ENCODE measurements at places on chromosomes 5 and 9.

DNA sequence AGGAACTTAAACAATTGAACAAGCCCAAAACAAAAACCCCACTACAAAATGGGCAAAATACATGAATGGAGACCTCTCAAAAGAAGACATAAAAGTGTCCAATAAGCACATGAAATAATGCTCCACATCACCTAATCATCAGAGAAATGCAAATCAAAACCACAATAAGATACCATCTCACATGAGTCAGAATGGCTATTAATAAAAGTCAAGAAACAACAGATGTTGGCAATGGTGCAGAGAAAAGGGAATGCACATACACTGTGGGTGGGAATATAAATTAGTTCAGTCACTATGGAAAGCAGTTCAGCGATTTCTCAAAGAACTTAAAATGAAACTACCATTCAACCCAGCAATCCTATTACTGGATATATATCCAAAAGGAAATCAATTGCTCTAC lies 337.4 kb upstream of the GRIA1 start:
- DNase-seq, result no peak

GRCh38 chr5:100188339-100188738 lies 346.8 kb upstream of the FAM174A start:
- DNase-seq, result no peak

DNA sequence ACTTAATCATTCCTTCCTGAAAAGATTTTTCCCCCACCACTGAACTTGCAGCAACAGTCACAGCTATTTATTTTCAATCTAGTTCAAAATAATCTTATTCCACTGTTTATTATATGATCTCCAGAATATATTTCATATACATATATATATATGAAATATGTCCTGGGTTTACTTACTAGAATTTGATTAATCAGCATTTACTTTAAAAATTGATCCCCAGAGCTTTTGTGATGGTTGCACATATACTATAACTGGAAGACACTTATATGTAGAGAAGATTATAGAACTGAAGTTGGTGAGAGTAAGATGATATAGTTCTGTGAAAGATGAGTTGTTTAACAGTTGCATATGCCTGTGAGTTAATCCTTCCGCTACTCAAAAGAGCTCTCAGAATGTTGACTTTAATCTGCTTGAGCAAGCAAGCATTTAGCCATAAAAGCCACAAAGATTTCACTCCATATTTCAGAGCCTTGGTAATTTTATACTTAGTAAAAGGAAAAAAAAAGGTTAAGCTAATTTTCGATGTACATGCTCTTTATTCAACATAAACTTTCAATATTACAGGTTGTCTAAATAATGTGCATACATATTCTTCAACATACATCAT lies 399.3 kb upstream of the CDH9 start:
- no peak for DNase-seq

- DNase-seq, result no peak
Observed at GRCh38 chr9:94627287-94627686, 12.0 kb downstream of the FBP1 start.

GRCh38 chr9:124708074-124708473 lies 63.0 kb downstream of the NR6A1 start:
- no peak for DNase-seq

DNA sequence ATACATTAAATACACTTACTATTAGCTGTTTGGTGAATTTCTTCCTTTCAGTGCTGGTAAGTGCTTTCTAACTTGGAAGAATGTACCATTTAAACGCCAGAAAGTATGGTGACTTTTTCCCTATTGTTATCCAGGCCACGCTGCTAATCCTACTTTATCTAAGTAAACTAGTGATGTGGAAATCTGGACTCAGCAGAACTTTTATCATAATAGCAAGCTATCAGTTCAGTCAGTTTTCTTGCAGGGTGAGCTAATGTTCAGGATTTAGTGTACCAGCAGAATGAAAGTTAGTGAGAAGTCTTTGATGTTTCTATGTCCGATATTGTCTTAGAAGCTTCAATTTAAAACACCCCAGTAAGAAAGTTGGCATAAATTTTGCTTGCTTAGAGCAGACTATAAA lies 72.2 kb downstream of the HSD17B4 start:
- DNase-seq, result no peak

- DNase-seq, result no peak
Observed at GRCh38 chr5:32828492-32828891, 117.4 kb downstream of the NPR3 start.

GRCh38 chr5:4159681-4160080 lies 564.0 kb downstream of the IRX1 start:
- no peak for DNase-seq

- DNase-seq, result peak; percentile 20
Observed at GRCh38 chr9:81801190-81801589, 111.8 kb upstream of the TLE1 start.

GRCh38 chr5:22223079-22223478 lies 630.1 kb downstream of the CDH12 start:
- DNase-seq, result no peak

GRCh38 chr5:6379246-6379645 lies 899 bp upstream of the MED10 start:
- DNase-seq, result no peak

- no peak for DNase-seq
Observed at GRCh38 chr9:69081261-69081660, 45.7 kb downstream of the FXN start.

DNA sequence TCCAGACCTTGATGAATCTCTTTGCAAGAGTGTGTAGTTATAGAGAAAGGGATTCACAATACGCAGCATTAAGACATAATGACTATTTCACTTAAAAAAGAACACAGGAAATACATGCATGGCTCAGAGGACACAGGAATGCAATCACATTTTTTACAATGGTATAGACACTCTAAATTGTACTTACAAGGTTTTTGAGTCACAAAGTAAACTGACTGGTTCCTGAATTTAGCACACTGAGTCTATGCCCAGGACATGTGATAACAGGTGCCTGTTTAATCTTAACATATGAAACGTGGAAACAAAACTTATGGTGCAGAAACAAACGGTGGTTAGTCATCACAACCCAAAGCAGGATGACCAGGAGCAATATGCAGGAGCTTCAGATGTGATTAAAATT lies 6.7 kb downstream of the EPB41L4A start:
- DNase-seq, result no peak

- DNase-seq, result peak; percentile 51
Observed at GRCh38 chr9:108903420-108904103, 30.4 kb downstream of the ELP1 start.

- peak; percentile 27 for DNase-seq
Observed at GRCh38 chr9:5838884-5839571, 6.1 kb upstream of the ERMP1 start.

DNA sequence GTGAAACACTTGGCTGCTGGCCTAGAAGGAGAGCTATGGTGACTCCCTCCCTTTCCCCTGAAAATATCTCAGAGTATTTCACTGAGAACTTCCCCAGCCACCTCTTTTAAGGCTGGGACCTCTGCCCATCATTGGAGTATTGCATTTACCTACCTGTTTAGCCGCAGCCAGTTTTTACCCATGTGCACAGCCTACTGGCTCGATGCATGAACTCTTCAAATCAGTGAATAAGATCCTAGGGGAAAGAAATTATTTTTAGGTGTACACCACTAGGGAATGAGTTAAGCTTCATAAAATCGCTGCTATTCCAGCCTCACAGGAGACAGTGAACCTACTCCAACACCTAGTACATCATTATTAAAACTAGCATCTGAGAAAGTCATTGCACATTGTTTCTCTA lies 16.8 kb upstream of the FAM174A start:
- DNase-seq, result no peak

DNA sequence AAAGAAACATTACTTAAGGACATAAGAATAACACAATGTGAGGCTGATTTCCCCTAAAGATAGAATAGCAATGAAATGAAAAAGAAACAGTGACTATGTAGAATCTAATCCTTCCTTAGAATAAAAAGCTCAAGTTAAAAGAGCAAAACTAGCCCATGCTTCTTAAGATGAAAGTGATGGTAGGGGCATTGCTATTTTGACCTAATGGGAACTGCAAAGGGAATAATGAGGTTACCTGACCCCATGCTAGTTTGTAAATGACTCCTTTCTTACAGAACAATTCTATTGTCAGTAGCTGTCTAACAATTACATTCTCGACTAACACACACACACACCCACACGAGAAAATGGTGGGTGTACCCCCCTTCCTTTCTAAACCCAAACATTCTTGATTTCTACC lies 575.8 kb downstream of the CSNK1G3 start:
- no peak for DNase-seq

- no peak for DNase-seq
Observed at GRCh38 chr5:15388866-15389265, 111.1 kb upstream of the FBXL7 start.

DNA sequence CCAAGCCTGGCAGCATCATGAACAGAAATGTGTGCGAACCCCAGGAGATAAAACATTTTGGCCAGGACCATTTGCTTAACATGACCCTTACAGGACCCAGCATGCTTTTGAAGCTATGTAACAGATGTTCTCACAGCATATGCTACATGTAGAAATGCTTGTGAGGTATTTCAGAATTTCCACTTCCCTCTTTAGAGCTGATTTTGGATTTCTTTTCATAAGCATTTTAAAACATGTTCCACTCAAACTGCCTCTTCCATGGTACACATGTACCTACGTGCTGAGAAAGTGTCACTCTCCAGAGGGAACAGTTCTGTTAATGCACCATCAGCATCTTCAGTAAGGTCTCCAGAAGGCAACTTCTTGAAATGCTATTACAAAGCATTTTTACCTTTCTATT lies 15.7 kb upstream of the TSSK1B start:
- DNase-seq, result no peak

- no peak for DNase-seq
Observed at GRCh38 chr5:74482990-74483389, 157.5 kb downstream of the ENC1 start.

DNA sequence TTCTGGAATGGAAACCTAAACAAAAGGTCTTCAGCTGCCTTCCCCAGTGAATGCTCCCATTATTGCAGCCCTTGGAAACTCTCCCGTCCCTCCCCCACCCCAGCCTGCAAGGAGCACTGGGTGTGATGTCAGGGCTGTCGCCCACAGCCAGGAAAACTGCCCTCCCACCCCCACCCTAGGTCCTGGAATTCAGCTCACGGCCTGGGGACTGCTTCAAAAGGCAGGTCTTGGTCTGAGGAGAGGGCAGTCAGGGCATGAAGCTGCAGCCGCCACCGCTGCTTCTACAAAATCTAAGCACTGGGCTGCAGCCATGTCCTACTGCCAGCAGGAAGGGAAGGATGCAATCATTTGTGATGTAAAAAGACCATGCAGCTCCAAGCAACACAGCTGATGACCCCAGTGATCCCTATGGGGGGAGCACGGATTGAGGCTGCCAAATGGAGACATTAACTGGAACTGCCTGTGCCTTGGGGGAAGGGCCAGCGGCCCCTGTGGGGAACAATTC lies 11.4 kb downstream of the GRHPR start:
- DNase-seq, result no peak

DNA sequence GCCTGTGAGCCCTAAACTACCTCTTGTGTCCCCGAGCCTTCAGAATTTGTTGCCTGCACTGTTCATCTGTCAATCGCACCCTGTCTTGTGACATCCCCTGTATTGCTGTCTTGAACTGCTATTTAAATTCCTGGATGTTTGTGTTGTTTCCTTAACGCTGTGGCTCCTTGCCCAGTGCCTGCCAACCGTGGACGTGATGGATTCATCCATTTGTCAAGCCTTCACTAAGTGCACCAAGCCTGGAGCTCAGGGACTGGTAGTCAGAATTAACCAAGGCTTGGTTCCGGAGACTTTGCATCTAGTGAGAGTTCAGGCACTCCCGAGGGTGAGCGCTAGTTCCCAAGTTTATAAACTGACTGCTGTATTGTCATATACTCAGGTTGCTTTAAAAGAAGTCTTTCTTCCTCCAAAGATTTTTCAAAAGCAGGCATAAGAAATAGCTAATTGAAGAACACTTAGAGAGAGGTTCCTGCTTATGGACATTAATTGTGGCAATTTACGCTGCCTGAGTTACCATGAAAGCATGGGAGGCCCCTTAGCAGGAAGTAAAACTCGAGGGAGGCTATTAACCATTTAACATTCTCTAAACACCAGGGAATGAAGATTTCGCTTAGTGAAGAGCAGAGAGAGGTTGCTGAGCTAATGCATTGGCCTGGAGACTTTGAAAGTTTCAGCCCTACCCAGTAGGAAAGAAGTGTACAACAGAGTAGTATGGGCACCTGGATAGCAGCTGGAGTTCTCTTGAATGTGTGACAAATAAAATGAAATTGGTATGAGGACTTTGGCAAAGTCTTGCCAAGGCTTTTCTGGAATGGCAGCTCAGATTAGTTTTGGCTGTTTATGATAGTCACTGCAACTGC lies 29.0 kb downstream of the RGS3 start:
- no peak for DNase-seq

- DNase-seq, result no peak
Observed at GRCh38 chr5:34881246-34881645, 34.1 kb downstream of the RAD1 start.

DNA sequence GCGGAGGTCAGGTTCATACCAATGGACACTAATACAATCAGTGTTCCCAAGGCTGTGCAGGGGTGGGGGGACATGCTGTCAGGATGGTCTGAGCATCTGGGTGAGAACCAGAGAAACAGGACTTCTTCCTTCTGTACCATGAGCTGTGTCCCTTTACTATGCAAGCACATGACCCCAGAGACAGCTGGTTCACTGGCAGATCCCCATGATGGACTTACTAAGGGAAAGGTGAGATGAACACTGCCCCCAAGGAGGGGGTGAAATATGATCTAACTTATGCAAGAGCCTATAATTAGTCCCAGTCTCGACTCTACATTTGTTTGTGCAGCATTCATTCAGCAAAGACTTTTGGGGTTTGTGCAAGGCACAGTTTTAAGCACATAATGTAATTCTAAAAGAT lies 91.4 kb downstream of the LIFR start:
- DNase-seq, result no peak

- DNase-seq, result no peak
Observed at GRCh38 chr9:137802021-137802420, 75.6 kb upstream of the CACNA1B start.

GRCh38 chr5:135930949-135931295 lies 23.9 kb downstream of the LECT2 start:
- DNase-seq, result no peak

DNA sequence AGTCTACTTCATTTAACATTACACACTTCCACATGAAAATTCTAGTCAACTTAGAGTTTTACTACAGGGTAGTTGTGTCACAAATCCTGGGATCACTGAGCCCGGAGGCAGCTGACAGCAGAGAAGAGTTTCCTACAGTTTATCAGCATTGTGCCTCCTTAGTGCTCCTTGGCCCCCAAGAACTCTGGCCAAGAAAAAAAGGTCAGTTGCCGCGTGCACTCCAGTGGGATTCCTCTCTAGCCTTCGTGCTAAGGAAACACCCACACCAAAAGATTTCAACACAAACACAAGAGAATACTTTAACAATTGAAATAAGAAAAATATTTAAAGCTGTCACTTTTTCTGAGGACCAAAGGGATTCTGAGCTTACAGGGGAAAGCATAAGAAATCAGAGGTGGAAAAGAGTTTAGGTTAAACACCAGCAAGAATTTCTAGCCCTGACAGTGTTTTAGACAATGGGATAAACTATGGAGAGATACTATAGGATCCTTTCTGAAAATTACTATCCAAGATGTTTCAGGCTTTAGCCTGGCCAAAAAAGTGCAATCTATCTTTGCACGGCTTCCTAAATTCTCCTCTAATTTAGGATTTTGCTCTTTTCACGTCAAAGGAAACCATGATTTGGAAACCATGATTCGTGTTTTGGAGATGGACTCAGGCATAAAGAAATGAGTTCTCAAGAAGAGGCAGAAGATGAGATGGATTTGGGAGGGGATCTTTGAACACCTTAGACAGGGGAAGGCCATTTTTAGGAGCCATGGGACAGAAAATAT lies 606.8 kb downstream of the RAB3C start:
- no peak for DNase-seq

Measured in NCI-H2029 (cell line).